ENCODE measurements at places on chromosomes 16 and 17.

DNA sequence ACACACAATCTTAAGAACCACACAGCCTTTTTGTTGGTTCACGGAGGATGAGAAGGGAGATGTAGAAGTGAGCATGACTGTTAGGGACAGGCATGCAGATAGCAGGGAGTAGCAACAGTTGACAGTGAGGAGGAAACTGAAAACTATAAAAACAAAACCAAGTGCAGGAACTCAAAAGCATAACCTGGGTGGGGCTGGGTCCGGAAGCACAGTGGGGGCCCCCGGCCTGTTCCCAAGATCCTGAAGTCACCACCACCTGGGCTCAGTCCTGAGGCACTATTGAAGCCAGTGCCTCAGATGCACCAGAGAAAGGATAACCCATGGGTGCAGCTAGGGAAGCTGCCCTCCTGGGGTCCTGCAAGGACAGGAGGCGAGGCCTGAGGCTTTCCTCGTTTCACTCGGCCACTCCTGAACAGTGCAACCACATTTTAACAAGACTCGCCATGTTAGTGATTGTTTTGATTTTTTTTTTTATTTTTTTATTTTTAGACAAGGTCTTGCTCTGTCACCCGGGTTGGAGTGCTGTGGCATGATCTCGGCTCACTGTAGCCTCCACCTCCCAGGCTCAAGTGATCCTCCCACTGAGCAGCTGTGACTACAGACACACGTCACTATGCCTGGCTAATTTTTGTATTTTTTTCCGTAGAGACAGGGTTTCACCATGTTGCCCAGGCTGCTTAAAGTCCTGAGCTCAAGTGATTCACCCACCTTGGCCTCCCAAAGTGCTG, 27.7 kb upstream of the CBX4 start:
- DNase-seq: no peak

GRCh38 chr17:38907930-38908675, 17.3 kb upstream of the LASP1NB start:
- no peak for DNase-seq

DNA sequence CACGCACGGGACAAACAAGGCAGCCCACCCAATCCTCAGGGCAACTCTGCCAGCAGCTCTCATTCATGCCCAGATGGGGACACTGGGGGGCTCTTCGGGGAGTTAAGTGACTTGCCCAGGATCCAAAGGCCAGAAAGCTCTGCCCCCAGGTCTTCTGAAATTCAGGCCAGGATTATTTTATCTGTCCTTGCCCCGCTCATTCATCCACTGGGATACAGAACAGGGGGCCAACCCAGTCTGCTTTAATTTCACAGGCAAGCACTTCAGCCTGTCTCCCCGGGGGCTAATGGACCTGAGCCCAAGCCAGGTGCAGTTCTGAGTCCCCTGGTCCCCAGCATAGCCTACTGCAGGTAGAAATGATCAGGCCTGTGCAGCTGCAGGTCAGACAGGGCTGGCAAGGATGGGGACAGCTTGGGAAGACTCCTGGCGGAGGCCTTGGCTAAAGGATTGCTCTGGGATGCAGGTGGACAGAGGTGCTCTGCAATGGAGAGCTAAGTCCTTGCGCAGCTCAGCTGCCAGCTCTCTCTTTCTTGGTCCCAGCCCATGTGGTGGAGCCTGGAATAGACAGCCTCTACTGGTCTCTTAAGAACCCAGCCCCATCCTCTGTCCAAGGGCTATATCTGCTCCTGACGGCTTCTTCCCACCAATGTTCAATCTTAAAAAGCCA, 766 bp upstream of the B3GNT9 start:
- DNase-seq: no peak

- DNase-seq: no peak
Observed at GRCh38 chr16:13393816-13394215, 492.4 kb downstream of the SHISA9 start.

DNA sequence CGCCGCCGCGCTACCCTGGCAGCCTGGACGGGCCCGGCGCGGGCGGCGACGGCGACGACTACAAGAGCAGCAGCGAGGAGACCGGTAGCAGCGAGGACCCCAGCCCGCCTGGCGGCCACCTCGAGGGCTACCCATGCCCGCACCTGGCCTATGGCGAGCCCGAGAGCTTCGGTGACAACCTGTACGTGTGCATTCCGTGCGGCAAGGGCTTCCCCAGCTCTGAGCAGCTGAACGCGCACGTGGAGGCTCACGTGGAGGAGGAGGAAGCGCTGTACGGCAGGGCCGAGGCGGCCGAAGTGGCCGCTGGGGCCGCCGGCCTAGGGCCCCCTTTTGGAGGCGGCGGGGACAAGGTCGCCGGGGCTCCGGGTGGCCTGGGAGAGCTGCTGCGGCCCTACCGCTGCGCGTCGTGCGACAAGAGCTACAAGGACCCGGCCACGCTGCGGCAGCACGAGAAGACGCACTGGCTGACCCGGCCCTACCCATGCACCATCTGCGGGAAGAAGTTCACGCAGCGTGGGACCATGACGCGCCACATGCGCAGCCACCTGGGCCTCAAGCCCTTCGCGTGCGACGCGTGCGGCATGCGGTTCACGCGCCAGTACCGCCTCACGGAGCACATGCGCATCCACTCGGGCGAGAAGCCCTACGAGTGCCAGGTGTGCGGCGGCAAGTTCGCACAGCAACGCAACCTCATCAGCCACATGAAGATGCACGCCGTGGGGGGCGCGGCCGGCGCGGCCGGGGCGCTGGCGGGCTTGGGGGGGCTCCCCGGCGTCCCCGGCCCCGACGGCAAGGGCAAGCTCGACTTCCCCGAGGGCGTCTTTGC, 3.1 kb downstream of the HIC1 start:
- DNase-seq: no peak
